ENCODE measurements at places on chromosomes 1 and 21.

GRCh38 chr1:205353612-205354011 is 3.1 kb downstream of the KLHDC8A start:
- DNase-seq = no peak

DNA sequence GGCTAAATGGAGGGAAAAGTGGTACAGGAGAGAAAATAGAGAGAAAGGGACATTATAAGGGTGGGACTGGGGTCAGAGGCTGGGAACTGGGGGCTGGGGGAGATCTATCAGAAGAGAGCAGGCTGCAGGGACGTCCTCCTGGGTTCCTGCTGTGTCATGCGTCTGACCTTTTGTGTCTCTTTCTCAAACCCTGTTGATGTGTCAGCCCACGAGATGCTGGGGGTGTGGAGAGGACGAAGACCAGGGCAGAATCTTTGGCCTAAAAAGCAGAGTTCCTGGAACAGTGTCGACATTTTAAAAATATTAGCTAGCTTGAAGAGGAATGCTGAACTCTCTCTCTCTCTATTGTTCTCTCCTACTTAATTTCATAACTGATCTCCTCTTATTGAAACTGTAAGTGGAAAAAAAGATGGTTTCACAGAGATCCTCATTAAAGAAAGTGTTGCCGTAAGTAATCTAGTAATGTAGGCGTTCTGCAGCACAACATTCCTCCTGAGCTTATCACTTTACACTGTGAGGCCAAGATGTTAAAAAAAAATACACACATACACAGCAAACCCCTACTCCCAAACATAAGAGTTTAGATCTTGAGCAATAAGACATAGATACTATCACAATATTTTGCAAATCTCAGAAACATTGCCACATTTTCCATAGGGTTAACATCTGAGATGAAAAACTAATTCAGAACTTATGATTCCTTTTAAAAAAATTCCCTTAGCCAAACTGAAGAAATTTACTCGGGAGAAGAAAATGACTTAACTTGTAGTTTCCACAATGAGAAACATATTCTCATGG is 52.6 kb downstream of the RUNX1 start:
- peak; percentile 63 for DNase-seq

GRCh38 chr1:151710187-151710840 is 6.3 kb downstream of the CELF3 start:
- DNase-seq = peak; percentile 70

GRCh38 chr1:55724551-55725325 is 509.6 kb upstream of the USP24 start:
- DNase-seq = no peak

DNA sequence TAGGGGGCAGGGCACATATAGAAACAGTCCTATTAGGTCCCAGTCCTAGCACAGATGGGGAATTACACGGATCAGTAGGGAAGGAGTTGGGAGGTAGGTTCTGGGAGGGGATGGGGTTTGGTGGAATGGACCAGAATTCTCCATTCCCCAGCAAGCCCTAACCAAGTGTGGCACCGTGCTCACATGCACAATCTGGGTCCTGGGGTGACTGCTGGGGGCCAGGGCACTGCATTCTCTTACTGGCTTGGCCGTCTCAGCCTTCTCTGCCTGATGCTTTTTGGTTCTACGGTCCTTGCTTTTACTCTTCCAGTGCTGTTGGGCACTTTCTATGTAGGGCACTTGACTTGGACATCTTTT is 53.9 kb downstream of the NENF start:
- DNase-seq = no peak

GRCh38 chr1:1141244-1141910 is 25.5 kb upstream of the C1orf159 start:
- no peak for DNase-seq

DNA sequence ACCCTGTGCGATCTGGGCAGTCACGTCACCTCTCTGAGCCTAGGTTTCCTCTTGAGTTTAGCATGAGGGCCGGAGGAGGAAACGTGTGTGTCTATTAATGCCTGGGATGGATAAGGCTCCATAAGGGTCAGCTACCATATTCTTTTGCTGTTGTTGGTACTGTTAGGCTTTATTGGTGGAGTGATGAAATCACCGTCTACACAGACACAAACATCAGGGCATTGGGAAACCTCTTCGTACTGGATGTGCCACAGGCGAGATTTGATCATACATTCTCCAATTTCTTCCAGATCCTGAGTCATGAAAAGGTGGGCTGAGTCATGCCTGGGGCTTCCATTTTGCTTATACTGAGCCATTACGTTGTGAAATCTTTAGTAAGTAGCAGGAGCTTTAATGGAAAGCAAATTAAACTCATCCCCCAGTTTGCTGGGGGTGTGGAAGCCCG is 24.9 kb upstream of the GRHL3 start:
- no peak for DNase-seq

DNA sequence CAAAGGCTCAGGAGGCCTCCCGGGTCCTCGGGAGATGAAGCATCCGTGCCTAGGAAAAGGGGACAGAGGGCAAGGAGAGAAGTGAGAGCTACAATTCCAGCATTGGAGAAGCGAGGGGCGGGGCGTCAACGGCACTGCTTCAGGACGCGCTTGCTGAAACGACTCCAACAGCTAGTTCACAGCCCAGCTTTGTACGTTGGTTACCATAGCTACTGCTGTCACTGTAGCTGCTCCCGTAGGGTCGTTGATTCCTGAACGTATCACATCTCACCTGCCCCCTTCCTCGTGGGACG is 63.1 kb downstream of the TOR1AIP2 start:
- peak; percentile 59 for DNase-seq

GRCh38 chr1:45079533-45079932 is 67.5 kb downstream of the UROD start:
- DNase-seq = no peak

DNA sequence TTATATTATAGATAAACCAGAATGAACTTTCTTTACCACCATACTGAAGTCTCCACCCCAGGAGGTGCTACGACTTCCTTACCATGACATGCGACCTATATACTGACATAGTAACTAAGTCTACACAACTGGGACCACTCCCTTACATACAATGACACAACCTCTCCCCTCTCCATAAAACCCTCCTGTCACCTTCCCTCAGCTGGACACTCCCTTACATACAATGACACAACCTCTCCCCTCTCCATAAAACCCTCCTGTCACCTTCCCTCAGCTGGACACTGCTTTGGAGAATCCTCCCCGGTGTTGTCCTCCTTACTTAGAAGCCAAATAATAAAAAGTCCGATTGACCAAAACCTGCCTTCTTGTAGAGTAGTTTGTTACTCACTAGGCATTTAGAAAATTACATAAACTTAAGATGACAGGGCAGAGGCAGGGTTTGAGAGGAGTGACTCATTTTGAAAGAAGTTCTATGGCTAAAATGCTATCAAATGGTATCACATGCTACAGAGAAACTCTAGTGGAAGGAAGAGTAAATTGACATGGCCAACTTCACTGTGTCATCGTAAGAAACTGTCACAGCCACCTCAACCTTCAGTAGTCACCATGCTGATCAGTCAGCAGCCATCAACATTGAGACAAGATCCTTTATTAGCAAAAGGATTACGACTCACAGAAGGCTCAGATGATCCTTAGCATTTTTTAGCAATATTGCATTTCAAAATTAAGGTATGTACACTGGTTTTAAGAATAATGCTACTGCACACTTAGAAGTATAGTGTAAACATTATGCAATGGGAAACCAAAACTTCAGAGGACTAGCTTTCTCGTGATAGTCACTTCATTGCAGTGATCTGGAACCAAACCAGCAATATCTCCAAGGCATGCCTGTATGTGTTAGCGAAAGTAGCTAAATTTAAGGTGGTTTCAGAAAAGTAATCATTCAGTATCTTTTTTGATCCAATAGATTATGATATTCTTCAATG is 56.4 kb downstream of the AHCTF1 start:
- no peak for DNase-seq

GRCh38 chr1:38451541-38451993 is 405.0 kb upstream of the POU3F1 start:
- DNase-seq = no peak

DNA sequence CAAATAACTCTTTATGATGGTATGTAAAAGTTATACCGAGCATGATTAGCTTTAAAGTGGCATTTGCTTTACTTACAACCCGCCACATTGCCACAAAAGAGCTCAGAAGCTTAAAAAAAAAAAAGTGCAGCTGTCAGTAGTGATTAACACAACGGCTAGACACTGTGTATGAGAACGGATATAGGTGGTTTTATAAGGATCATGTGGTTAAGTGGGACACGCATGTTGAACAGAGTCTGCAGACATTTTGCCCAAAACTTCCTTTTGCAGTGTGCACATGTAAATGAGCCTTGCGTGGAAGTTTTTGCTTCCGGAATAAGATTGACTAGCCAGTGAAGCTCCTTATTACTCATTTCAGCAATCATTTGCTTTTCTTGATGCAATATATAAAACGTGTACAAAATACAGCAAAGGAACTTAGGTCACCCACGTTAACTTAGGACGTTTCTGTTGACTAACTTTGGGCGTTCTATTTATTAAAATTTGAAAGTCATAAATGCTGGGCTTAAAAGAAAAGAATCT is 58.7 kb upstream of the RGS1 start:
- DNase-seq = no peak

DNA sequence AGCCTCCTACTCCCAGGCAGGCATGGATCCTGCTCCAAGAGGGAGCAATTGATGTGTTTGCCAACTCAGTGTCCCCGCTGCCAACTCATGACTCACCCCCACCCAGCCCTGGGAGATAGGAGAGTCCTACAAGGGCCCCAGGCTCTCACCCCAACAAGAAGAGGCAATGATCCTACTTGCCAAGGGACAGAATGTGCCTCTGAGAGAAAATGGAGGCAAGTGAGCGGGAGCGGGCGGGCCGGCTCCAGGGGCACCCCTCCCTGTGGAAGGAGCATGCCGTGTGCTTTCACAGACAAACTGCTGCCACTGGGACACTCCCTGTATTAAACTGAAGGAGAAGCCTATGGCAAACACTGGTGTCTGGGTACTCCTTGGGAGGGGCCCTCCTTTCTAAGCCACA is 16.7 kb downstream of the PKP1 start:
- peak; percentile 75 for DNase-seq

GRCh38 chr1:175499595-175500382 is 243.6 kb downstream of the TNR start:
- DNase-seq = no peak

DNA sequence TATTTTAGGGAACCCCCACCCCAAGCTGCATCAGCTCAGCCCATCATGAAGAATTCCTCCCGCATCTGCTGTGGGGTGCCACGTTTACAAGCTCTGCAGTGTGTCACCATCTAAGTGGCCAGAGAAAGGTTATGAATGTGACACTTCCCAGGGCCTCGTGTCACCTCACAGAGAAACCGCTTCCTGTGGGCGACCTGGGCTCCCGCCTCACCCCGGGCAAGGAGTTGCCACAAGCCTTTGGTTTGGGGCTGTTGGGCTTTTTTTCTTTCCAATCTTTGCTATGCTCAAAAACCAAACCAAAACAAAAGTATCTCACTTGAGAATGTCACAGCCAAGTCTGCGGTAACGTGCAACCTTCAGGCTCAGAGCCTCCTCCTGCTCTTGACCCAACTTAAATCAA is 82.1 kb upstream of the ARHGEF16 start:
- no peak for DNase-seq

GRCh38 chr1:173253046-173253445 is 45.9 kb upstream of the TNFSF4 start:
- no peak for DNase-seq

GRCh38 chr1:234295626-234296025 is 77.6 kb upstream of the COA6 start:
- no peak for DNase-seq

DNA sequence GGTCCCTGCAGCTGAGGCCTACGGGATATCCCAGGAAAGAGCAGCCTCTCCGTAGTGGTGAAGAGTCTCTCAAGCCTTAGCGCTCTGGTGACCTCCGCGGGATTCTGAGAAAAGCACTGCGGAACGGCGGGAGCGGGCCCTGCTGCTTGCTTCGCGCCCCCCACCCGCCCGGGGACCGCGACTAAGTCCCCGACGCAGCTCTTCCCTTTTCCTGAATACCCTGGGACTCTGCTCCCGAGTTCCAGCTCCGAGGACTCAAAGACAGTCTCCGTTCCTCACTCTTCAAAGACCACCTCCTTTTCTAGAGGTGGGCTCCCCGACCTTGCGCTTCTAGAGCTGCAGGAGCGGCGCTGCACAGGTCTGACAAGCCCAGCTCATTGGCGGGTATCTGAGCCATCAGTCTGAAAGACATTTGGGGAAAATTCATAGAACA is 3.6 kb upstream of the PRRX1 start:
- DNase-seq = peak; percentile 37

DNA sequence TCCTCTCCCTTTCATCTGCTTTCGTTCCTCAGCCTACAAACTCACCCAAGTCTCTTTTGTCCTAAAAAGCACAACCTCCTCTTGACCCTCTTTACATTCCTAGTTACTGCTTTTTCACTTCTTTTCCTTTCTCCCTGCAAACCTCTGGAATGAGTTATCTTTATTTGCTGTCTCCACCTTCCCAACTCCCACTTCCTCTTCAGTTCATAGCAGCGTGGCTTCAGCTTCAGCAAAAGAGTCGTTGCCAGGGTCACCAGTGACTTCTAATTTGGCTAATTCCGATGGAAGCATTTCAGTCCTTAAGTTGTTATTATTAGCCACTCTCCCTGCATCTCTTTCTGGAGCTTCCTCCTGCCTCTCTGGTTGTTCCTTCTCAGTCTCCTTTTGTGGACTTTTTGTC is 6.2 kb upstream of the TMEM54 start:
- no peak for DNase-seq

DNA sequence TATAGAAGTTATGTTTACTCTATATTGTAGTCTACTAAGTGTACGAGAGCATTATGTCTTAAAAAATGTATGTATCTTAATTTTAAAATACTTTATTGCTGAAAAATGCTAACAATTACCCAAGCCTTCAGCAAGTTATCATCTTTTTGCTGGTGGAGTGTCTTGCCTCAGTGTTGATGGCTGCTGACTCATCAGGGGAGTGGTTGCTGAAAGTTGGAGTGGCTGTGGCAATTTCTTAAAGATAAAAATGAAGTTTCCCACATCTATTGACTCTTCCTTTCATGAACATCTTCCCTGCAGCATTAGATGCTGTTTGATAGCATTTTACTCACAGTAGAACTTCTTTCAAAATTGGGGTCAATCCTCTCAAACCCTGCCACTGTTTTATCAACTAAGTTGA is 95.8 kb downstream of the CDC7 start:
- DNase-seq = no peak

- DNase-seq = no peak
Measured at GRCh38 chr1:247857985-247858619, 1.1 kb downstream of the TRIM58 start.

DNA sequence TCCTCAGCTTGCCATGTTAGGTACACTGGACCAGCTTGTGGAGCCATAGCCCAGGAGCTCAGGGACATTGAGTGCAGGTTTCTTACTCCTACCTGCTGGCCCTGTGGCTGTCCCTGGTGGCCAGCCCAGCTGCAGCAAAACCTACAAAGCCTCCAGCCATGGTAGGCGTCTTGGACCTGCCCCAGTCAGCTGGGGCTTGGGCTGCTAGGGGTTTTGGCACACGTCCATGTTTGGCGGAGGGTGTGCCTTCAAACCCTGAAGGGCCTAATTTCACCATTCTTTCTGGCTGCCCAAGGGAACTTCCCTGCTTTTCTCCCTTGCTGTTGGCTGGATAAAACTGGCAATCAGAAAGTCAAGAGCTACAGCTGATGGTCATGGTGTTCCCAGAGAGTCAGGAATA is 25.4 kb downstream of the HMGCS2 start:
- DNase-seq = no peak
